ENCODE measurements at places on chromosomes 3 and 15.

DNA sequence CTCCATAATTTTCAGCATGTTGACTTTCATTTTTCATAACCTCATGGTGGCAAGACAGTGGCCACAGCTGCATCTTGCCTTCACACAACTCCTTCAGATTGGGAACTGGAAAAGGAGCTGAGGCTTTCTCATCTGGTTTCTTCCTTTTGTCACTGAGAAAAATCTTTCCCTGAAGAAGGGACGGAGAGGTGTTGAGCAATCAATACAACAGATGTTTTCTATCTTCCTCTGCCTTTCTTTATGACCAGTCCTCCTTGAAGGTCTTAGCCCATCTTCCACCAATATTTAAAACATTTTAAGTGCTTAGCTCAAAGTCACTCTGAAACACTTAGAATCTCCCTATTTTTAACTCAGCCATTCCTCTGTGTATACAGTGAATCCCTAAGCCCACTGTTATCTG is 11.9 kb downstream of the ZNF660 start:
- DNase-seq = no peak
- H3K4me1 ChIP-seq = no peaks in the 10 kb centered on the region
- H3K36me3 ChIP-seq = peaks cover 56% of the 10 kb centered on the region
- H3K4me3 ChIP-seq = no peak overlapping the region

GRCh38 chr3:131110087-131110486 is 83.4 kb downstream of the NEK11 start:
- no peaks in the 10 kb centered on the region for H3K36me3 ChIP-seq
- H3K27me3 ChIP-seq = peaks cover 2% of the 10 kb centered on the region
- no peak overlapping the region for H3K4me3 ChIP-seq

DNA sequence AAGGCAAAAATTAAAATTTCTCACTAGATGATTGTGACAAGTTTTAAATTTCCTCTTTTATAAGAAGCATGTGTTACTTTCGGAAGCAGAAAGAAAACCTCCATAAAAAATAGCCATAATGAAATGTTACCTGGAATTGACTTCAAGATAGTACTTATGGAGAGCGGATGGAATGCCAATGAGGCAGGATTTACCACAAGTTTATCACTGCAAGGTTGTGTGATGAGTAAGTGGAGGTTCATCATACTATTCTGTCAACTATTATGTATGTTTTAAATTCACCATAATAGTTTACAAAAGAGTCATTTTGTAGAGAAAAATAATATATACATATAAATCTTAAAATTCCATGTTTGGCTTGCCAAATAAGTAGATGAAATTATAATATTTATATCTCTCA is 230.3 kb downstream of the SCAPER start:
- peaks cover 4% of the 10 kb centered on the region for H3K36me3 ChIP-seq
- no peak overlapping the region for H3K27ac ChIP-seq
- H3K27me3 ChIP-seq = peaks cover 2% of the 10 kb centered on the region
- H3K4me1 ChIP-seq = no peaks in the 10 kb centered on the region
- no peak for DNase-seq

- H3K4me1 ChIP-seq = peaks cover 39% of the 10 kb centered on the region
- peak overlapping the region; percentile 58 for H3K4me3 ChIP-seq
- peak; percentile 36 for DNase-seq
Measured at GRCh38 chr3:194269610-194270145, 81.5 kb downstream of the CPN2 start.

DNA sequence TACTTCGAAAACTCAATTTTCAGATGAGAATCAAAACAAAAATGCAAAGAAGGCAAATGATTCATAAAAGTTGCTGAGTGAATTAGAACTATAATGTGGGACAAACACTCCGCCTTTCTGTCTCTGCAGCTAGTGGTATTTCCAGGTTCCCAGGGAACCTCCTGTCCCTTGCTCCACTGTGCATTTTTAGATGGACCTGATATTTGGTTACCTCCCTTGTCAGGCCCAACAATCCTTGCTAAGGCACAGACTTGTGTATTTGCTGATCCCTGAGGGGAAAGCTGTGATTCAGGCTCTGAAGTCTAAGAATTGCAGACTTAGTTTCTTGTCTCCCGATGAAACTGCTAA is 162.7 kb downstream of the LPP start:
- H3K36me3 ChIP-seq = no peaks in the 10 kb centered on the region
- H3K27ac ChIP-seq = no peak overlapping the region
- no peak overlapping the region for H3K4me3 ChIP-seq

Measured in immature natural killer cell (primary cell).